ENCODE measurements at places on chromosomes 7 and 10.
A peak's percentile ranks its signal among the peaks of the same experiment; 100 is the strongest.

GRCh38 chr10:114906981-114907380, 31.0 kb upstream of the TRUB1 start:
- no peak for DNase-seq

- no peak for DNase-seq
These were observed 202.2 kb downstream of the AUTS2 start for GRCh38 chr7:69800495-69800894.

GRCh38 chr7:102230593-102230992, 56.1 kb upstream of the SH2B2 start:
- no peak for DNase-seq

DNA sequence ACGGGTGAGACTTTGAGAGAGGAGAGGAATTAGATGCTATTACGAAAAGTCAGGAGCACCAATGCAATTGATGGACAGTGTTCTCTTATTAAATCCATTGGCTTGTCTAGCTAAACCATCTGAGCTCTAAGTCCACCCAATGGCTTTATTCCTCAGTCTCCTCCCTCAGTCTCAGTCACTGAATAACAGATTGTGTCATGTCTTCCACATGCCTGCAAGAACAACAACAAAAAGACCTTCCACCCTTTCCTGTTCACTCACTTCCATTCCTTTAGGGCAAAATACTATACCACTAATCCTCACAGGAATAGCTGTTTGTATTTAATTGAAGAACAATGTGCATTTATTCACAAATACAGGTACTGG, 154.8 kb upstream of the LAMB4 start:
- DNase-seq = no peak

- no peak for DNase-seq
These were observed 76.6 kb downstream of the TCF7L2 start for GRCh38 chr10:113026679-113027078.

DNA sequence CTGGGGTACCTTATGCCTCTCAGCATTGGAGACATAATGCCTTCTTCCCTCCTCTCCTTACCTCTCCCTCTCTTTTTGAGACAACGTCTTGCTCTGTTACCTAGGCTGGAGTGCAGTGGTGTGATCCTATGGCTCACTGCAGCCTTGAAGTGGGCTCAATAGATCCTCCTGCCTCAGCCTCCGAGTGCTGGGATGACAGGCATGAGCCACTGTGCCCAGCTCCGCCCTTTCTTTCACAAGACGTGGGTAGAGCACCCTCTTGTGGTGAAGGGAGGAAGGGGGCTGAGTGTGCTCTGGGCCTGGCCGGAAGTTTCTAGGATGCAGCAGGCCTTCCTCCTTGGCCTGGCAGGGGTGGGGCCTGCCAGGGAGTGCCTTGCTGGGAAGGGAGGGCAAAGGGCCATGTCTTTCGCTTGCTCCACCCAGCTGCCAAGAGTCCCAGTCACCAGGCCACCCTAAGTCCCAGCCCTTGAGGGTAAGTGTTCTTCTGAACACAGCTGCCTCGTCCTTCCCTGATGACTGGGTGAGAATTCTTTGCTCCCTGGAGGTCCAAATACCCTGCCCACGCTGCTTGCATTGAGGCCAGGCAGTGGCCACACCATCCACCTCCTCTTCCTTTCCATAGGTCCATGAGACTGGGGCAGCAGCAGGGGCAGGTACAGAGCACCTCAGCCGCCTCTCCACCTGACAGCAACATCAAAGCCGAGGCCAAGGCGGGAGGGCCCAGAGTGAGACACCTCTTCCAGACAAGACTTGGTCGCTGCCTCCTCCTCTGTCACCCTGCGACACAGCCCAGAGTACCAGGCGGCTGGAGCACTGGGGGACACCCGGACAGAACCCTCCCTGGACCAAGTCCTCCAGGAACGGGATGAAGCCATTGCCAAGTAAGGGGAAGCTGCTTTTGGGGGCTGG, 3.7 kb downstream of the ABHD11 start:
- peak; percentile 75 for DNase-seq

DNA sequence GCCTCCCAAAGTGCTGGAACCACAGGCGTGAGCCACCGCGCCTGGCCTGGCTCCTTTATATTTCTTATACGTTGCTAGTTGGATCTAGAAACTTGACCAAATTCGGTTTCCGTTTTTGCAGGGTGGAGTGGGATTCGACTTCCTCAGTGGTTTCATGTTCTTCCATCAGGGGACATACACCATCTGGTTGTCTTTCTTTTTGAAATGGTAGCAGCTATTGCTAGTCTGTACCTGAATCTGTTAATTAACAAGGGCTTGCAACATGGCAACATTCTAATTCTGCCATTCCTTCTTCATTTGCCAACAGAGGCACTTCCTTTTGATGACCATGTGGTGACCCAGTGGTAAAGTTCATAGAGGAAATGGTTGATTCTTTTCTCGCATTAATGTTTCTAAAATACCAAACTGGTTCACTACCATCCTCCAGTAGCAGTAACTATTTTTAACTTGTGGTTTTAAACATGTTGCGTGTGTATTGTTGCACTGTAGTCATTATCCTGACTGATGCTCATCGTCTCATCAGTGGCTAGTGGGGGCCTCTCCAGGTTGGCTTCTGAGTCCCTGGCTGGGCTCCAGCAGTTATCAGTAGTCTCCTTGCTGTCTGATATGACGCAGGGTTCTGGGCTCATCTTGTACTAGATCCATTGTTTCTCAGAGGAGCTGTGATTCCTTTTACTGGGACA, 159.2 kb downstream of the RGS10 start:
- peak; percentile 4 for DNase-seq

DNA sequence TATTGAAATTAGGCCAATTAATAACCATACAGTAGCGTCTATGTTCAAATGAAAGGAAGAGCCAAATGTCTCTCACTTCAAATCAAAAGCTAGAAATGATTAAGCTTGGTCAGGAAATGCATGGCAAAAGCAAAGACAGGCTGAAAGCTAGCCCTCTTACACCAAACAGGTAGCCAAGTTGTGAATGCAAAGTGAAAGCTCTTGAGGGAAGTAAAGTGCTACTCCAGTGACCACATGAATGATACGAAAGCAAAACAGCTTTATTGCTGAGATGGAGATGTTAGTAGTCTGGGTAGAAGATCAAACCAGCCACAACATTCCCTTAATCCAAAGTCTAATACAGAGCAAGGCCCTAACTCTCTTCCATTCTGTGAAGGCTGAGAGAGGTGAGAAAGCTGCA, 123.8 kb downstream of the TEX36 start:
- DNase-seq = no peak

GRCh38 chr7:73515178-73515577, 6.9 kb downstream of the BAZ1B start:
- DNase-seq = no peak

DNA sequence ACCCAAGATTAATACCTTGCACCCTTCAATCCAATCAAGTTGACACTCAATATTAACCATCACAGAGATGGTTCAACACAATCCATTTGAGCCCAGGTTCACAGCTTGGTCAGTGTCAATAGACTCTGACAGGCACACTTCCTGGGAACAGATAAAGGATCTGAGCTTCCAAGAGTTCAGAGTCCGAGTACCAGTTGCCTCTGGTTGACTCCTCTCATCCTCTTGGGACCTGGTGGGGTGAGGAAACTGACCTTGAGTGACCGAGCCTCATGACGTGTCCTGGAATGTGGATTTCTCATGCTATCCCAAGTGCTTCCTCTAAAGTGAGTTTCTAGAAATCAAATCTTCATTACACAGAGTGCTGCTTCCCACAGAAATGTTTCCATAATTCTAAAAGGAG, 162.0 kb downstream of the CYP26A1 start:
- no peak for DNase-seq

GRCh38 chr10:97921581-97922021, 72.0 kb downstream of the GOLGA7B start:
- no peak for DNase-seq

GRCh38 chr7:2785071-2785500, 59.0 kb downstream of the GNA12 start:
- no peak for DNase-seq

- no peak for DNase-seq
These were observed 8.8 kb upstream of the STMP1 start for GRCh38 chr7:135653340-135654080.

DNA sequence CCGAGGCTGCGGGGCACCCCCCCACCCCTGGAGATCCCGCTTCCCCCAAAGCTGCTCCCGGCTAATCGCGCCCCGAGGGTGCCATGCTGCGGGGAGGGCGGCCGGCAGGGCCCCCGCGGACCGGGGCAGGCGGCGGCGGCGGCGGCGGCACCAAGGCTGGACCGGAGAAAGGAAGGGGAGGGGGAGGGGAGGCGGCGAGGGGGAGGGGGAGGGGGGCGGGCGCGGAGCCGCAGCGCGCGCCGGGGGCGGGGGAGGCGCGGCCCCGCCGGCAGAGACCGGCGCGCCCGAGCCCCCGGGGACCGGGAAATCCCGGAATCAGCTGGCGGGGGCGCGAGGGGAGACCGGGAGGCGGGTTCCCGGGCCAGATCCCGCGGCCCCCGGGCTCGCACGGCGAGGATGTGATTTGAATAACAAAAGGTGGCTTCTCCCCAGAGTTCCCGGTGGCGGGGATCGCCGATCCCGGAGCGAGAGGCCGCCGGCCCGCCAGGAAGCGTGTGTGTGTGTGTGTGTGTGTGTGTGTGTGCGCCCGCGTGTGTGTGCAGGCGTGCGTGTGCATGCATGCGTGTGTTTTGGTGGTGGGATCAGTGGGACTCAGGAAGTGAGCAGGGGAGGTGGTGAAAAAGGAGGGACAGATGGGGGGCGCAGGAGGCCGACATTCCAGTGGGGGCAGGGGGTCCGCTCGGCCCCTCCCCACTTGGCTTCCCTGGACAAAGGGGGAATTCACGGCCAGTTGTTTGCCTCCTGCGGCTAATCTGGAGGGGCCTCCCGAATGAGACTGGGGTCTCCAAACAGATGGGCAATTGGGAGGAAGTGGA, 99.5 kb downstream of the HIP1 start:
- DNase-seq = peak; percentile 54

DNA sequence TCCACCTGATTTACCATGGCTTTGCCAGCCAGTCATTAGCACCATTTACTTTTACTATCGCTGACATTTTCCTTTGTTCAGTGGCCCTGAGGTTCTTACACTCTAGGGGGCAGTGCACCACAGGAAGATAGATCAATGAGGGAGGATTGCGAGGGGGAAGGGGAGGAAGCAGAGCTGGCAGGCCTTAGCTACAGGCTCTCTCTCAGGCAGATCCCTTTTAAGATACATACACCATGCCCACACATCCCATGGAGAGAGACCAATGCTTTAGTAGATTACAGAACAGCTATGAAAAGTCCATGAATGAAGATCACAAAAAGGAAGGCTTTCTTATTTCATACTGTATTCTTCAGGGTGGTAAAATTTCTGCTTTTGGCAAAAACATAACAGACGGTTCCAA, 47.4 kb downstream of the DENND11 start:
- DNase-seq = peak; percentile 31

GRCh38 chr10:78594559-78595268, 474.1 kb upstream of the ZMIZ1 start:
- no peak for DNase-seq

DNA sequence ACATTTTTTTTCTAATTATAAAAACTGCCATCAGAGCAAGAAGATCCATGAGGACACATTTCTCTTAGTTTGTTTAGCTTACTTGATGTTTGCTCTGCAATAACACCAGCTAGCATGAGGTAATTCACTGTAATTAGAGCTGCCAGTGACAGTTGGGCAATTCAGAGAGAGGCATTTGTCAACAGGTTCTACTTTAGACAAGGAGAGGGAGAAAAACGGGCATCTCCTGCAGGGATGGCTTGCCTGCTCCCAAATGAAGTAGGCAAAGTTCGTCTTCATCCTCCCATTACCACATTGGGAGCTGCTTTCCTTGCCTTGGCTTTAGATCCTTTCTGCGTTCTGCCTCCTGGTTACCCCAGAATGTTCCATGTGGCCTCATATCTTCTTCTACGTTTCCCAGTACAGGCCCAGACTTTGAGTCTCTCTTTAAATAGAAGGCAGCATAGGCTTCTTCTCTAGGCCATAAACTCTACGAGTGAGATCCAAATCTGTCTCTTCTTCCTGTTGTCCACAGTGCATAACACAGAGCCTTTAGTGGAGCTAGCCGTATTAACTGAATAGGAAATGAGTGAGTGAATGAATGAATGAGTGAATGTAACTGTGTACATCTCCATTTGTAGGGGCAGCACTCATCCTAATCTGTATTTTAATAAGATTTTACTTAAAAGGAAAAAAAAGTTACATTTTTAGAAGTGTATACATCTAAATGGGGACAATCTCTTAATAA, 21.2 kb downstream of the ASB15 start:
- peak; percentile 42 for DNase-seq

DNA sequence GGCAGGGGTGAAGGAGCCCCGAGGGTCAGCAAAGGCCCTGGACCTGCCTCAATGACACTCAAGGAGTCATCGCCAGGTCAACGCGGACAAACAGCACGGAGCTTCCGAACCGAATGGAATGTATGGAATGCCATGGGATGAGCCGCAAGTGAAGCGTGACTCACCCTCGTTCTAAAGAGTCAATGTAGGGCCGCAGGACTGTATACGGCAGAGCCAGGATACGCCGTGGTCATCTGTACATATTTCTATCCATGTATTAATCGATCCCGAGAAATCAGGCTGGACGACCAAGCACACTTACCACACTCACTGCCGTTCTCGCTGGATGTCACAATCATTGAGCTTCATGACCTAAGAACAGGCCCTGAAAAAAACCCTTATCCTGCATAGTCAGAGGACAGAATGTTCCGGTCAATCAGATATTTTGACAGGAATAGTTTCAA, 4.3 kb downstream of the SNX8 start:
- DNase-seq = no peak

GRCh38 chr10:108454224-108454623, 1289.7 kb upstream of the SORCS1 start:
- DNase-seq = no peak

- no peak for DNase-seq
These were observed 167.2 kb downstream of the PRKG1 start for GRCh38 chr10:51241461-51241860.

DNA sequence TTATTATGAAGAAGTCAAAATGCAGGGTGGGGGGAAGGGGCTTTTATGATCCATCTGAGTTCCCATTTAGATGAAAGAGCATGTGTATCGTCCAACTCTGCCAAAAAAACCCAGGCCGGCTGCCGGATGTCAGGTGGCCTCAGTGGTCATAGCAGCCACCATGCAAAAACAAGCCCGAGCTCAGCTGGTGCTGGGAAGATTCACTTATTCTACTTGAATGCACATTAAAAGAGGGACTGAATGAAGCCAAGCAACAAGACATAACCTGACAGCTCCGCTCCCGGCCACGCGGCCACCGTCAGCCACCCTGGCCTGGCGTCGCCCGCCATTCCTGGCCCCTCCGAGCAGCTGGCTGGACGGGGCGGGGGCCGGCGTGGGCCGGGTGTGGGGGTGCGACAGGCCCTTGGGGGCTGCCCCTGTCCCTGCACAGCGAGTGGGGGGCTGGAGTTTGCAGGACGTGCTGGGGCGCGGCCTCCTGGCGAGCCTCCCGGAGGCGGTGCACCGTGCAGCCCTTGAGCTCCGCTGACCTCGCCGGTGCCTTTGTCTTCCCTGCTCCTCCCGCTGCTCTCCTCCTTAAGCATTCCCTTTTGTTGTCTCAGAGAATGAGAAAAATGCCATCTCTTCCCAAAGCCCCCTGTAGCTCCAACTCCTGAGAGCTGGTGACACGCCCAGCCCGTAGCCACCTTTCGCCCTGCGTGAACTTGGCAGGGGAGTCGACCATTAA, 67.8 kb downstream of the EBF3 start:
- DNase-seq = no peak

Measured in NCI-H2171 (cell line).